ENCODE measurements at places on chromosomes 12 and 14.
A peak's percentile ranks its signal among the peaks of the same experiment; 100 is the strongest.

DNA sequence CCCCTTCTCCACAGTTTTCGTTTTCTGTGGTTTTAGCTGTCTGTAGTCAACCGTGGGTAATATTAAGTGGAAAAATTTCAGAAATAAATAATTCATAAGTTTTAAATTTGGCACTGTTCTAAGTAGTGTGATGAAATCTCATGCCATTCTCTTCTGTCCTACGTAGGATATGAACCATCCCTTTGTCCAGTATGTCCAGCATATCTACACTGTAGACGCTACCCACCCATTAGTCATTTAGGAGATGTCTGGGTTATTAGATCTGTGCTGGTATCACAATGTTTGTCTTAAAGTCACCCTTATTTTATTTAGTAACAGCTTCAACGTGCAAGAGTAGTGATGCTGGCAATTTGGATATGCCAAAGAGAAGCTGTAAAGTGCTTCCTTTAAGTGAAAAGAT lies 44.7 kb downstream of the ATF7IP start:
- peaks cover 82% of the 10 kb centered on the region for H3K4me1 ChIP-seq
- no peak for DNase-seq
- no peak overlapping the region for H3K27ac ChIP-seq
- no peaks in the 10 kb centered on the region for H3K27me3 ChIP-seq

- no peak overlapping the region for H3K27ac ChIP-seq
- H3K27me3 ChIP-seq, result no peaks in the 10 kb centered on the region
- DNase-seq, result no peak
- H3K4me1 ChIP-seq, result no peaks in the 10 kb centered on the region
Measured at GRCh38 chr14:29216268-29217232, 450.0 kb downstream of the FOXG1 start.

DNA sequence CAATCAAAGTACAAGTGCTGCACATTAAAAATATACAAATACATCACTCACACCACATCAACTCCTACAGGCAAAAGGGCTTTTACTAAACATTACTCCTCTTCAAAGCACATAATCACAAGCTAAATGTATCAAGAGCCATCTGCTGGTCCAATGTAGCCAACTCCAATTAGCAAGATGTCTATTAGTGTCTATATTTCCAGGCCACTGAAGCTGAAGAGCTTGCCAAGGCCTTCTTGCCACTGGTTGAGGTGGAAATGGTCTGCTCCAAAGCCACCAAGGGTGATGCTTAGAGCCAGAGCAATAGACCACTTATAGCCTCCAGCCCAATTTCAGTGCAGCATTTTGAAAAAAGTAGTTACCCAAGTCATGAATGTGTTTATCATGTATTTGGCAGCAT lies 54.4 kb downstream of the RASSF9 start:
- no peak overlapping the region for H3K4me3 ChIP-seq
- no peak for DNase-seq
- H3K36me3 ChIP-seq, result no peaks in the 10 kb centered on the region
- no peaks in the 10 kb centered on the region for H3K27me3 ChIP-seq

DNA sequence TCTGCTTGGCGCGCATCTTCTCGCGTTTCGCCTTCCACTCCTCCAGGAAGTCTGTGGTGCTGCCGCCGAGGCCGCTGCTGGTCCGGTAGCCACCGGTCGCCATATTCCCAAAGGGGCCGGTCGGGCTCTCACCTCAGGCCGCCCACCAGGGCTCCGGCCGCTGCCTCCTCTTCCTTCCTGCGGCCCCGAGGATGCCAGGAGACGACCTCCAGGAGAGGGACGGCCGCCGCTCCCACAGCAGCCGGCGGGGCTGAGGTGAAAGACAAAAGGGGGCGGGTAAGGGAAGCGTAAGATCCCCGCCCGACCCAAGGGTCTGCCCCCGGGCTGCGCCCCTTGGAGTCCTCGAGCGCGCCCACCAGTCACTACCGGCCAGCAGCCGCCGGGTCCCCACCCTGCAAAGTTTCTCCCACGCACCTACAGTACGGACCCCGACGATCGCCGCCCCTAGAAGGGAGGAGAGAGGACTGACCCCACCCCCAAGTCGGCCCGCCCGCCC lies 574 bp downstream of the PAWR start:
- no peak overlapping the region for H3K27ac ChIP-seq
- H3K27me3 ChIP-seq, result peaks cover 39% of the 10 kb centered on the region
- peaks cover 23% of the 10 kb centered on the region for H3K4me1 ChIP-seq
- H3K4me3 ChIP-seq, result peak overlapping the region; percentile 90
- no peaks in the 10 kb centered on the region for H3K36me3 ChIP-seq
- no peak for DNase-seq

DNA sequence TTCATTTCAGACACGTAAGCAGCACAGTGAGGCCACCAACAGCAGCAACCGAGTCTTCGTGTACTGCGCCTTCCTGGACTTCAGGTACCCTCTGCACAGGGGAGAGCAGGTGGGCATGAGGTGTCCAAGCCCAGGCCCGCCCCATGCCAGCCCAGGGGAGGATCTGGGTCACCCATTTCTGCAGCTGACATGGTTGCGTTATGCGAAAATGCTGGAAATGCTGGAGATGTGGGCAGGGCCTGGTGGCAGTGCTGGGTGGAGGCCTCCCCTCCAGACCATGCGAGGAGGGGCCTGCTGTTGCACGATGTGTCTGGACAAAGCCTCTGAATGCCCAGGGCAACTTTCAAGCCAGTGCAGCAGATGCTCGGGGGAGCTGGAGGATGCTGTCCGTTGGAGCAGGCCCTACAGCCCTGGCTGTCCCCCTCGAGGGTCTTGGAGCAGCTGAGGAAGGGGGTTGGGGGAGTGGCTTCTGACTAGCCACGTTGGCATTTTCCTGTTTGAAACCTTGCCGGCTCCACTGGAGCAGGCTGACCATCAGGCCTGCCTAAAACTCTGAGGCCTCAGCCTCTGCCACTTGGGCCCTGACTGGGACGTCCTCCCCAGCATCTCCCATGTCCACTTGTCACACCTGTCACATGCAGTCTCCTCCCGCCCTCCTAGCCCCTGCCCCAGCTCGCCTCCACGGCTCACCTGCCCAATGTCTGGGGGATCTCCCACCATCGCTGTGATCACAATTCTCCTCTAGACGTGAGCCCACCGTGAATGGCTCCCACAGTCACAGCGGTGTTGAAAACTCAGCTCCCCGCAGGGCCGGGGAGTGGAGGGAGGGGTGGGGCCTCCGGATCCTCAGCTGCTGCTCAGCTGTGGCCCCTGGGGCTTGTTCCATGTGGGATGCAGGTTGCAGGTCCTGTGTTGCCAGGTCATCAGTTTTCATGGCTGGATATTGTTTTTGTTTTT lies 123.4 kb downstream of the ADGRD1 start:
- no peaks in the 10 kb centered on the region for H3K36me3 ChIP-seq
- DNase-seq, result no peak
- no peaks in the 10 kb centered on the region for H3K27me3 ChIP-seq
- no peaks in the 10 kb centered on the region for H3K4me1 ChIP-seq
- no peak overlapping the region for H3K4me3 ChIP-seq
- H3K27ac ChIP-seq, result no peak overlapping the region

GRCh38 chr14:68394118-68394763 lies 398.6 kb downstream of the ZFP36L1 start:
- no peaks in the 10 kb centered on the region for H3K36me3 ChIP-seq
- H3K27me3 ChIP-seq, result no peaks in the 10 kb centered on the region
- DNase-seq, result no peak
- H3K4me3 ChIP-seq, result no peak overlapping the region
- peaks cover 6% of the 10 kb centered on the region for H3K4me1 ChIP-seq

- H3K36me3 ChIP-seq, result no peaks in the 10 kb centered on the region
- H3K4me1 ChIP-seq, result no peaks in the 10 kb centered on the region
- H3K4me3 ChIP-seq, result no peak overlapping the region
Measured at GRCh38 chr12:102388469-102388868, 91.9 kb downstream of the IGF1 start.

GRCh38 chr14:103072595-103073366 lies 11.2 kb upstream of the LBHD2 start:
- H3K4me3 ChIP-seq, result no peak overlapping the region
- H3K36me3 ChIP-seq, result no peaks in the 10 kb centered on the region
- H3K4me1 ChIP-seq, result peaks cover 4% of the 10 kb centered on the region
- peaks cover 10% of the 10 kb centered on the region for H3K27me3 ChIP-seq
- no peak for DNase-seq
- H3K27ac ChIP-seq, result no peak overlapping the region

- H3K27ac ChIP-seq, result no peak overlapping the region
- DNase-seq, result no peak
- no peaks in the 10 kb centered on the region for H3K36me3 ChIP-seq
Measured at GRCh38 chr12:29447285-29447975, 50.1 kb downstream of the OVCH1 start.

- H3K4me1 ChIP-seq, result peaks cover 22% of the 10 kb centered on the region
- H3K36me3 ChIP-seq, result no peaks in the 10 kb centered on the region
- DNase-seq, result no peak
- H3K4me3 ChIP-seq, result peak overlapping the region; percentile 82
- H3K27ac ChIP-seq, result no peak overlapping the region
- H3K27me3 ChIP-seq, result peaks cover 6% of the 10 kb centered on the region
Measured at GRCh38 chr12:12072064-12072760, 1.5 kb downstream of the BCL2L14 start.

- H3K27ac ChIP-seq, result peak overlapping the region; percentile 84
- no peak overlapping the region for H3K4me3 ChIP-seq
- no peak for DNase-seq
- no peaks in the 10 kb centered on the region for H3K36me3 ChIP-seq
- H3K27me3 ChIP-seq, result no peaks in the 10 kb centered on the region
Measured at GRCh38 chr12:52867642-52868041, 18.8 kb upstream of the KRT78 start.

DNA sequence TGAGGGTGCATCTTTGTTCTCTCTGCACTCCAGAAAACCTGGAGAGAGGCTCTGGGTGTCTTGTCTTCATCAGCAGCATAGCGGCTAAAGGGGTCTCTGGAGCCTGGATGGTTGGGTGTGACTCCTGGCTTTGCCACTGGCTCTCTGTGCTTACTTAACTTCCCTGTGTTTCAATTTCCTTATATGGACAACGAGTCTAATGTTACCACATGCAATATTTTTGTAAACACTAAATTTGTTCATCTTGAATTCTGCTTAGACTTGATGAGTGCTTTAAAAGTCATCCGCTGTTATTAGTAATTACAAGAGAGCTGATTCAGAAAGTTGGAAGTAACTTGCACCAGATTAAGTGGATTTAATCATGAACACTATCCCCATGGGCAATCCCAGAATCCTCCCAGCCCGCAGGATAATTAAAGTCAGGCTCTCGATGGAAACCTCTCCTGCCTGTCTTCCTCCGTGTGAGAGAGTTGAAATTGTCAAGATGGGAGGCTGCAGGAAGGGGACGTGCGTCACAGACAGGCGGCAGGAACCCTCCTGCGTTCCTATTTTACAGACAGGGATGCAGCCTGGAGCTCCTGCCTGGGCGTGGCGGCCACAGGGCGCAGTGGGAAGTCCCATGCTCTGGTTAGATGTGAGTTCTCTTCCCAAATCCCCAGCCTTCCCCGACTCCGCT lies 201.2 kb downstream of the TTC8 start:
- no peaks in the 10 kb centered on the region for H3K36me3 ChIP-seq
- no peak for DNase-seq
- no peak overlapping the region for H3K4me3 ChIP-seq
- H3K4me1 ChIP-seq, result peaks cover 8% of the 10 kb centered on the region
- no peak overlapping the region for H3K27ac ChIP-seq

- peaks cover 5% of the 10 kb centered on the region for H3K27me3 ChIP-seq
- no peak overlapping the region for H3K4me3 ChIP-seq
- no peaks in the 10 kb centered on the region for H3K4me1 ChIP-seq
- DNase-seq, result no peak
- peaks cover 2% of the 10 kb centered on the region for H3K36me3 ChIP-seq
Measured at GRCh38 chr14:76687611-76688382, 73.5 kb upstream of the VASH1 start.

DNA sequence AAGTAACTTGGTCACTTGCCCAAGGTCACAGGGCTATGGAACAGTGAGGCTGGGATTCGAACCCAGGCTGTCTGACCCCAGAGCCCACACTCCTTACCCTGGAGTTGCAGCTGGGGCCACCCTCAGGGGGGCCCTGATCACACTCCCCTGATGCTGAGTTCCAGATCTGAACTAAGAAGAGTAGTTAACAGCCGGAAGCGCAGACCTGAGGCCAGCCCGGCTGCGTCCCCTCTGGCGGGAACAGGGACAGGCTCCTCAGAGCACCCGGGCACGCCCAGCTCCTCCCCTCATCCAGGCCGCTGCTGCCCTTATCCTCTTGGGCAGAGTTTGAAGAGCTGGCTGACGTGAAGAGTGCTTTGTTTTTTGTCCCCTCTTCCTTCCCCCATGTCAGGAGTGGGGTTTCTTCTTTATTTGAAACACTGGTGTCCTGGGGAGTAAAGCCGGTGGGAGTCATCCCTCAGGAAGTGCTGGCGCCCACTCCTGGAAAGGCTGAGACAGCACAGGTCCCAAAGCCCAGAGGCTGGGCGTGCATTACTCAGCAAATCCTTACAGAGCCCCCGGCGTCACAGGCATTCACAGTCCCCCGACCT lies 8.7 kb downstream of the PHB2 start:
- no peaks in the 10 kb centered on the region for H3K27me3 ChIP-seq
- H3K4me1 ChIP-seq, result peaks cover 77% of the 10 kb centered on the region
- H3K36me3 ChIP-seq, result no peaks in the 10 kb centered on the region
- DNase-seq, result no peak
- H3K27ac ChIP-seq, result peak overlapping the region; percentile 99

DNA sequence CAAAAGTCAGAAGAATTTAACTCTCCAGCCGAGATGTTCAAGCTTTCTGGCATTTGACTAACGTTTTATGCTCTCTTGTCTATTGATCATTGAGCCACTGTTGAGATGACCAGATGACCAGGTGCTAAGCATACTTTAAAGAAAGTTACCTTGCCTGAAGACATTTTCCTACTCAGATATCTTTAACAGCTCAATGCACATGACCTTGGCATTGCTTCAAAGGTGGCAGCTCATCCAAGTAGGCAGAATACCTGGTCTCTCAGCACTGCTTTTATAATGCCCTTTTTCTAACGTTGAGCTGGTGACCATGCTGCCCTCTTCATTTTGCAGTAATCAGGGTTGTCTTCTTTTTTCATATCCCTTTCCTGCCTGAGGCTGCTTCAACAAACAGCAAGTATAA lies 358.1 kb downstream of the RAD51B start:
- H3K4me1 ChIP-seq, result peaks cover 20% of the 10 kb centered on the region
- no peak overlapping the region for H3K4me3 ChIP-seq
- H3K27ac ChIP-seq, result no peak overlapping the region

DNA sequence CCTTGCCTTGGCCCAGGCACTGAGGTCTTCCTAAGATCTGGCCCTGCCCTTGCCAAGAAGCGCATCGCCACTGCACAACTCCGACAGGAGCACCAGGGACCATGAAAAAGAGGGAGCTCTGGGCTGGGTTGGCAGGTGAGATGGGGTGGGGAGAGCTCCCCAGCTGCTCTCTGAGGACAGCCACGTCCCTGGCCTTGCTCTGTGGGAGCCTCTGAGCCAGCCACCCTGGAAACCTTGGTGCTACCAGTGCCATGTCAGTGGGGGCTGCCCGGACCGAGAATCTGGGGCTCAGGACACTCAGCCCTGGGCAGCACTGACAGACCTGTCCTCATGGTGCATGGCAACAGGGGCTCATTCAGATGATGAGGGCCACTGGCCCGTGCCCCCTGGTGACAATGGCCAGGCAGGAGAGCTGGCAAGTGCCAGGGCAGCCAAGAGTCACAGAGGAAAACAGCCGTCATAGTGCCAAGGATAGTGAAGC lies 134.8 kb downstream of the ZFP36L1 start:
- DNase-seq, result no peak
- peak overlapping the region; percentile 28 for H3K27ac ChIP-seq
- H3K4me1 ChIP-seq, result peaks cover 33% of the 10 kb centered on the region
- no peak overlapping the region for H3K4me3 ChIP-seq
- no peaks in the 10 kb centered on the region for H3K36me3 ChIP-seq
